T-helper 17 cell (primary cell): ENCODE measurements at places on chromosomes 1 and 21.

DNA sequence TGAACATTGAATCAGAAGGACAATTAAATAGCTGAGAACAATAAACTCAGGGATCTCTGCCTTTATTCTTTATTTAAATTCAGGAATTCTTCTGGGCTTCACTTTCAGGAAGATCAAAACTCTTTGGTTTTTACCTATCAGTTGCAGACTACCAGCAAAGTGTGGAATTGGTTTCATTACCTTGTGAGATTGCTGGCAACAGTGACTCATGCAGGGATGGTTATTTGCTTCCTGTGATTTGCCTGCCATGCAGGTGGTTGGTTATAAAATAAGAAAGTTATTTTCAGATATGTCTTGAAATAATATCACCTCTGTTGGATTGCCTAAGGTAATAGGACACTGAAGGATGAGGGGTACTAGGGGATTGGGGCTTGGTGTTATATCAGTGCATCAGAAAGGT is 204.6 kb downstream of the PTBP2 start:
- H3K27ac ChIP-seq = no peak overlapping the region
- H3K36me3 ChIP-seq = no peaks in the 10 kb centered on the region
- no peak for DNase-seq
- H3K4me1 ChIP-seq = no peaks in the 10 kb centered on the region
- H3K4me3 ChIP-seq = no peak overlapping the region
- no peaks in the 10 kb centered on the region for H3K27me3 ChIP-seq

- peaks cover 13% of the 10 kb centered on the region for H3K4me1 ChIP-seq
- peaks cover 43% of the 10 kb centered on the region for H3K27me3 ChIP-seq
- DNase-seq = no peak
- H3K36me3 ChIP-seq = peaks cover 3% of the 10 kb centered on the region
These were observed 1.9 kb upstream of the KLHDC8A start for GRCh38 chr1:205358579-205358978.

DNA sequence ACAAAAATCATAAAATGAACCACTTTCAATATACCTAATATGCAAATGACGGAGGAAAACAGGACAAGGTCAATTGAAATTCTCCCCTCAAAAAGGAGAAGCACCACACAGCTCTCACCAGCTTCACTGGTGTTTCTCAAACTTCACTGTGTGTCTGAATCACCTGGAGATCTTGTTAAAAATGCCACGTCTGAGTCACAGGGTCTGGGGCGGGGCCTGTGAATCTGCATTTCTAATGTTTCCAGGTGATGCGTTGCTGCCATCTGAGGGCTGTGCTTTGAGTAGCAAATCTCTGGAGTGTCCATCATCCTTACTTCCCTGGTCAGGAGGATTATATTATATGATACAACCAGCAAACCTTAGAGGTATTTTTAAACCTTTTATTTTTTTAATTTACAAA is 9.0 kb downstream of the CLDN19 start:
- H3K4me3 ChIP-seq = no peak overlapping the region
- no peak overlapping the region for H3K27ac ChIP-seq
- H3K36me3 ChIP-seq = no peaks in the 10 kb centered on the region
- H3K4me1 ChIP-seq = no peaks in the 10 kb centered on the region
- H3K27me3 ChIP-seq = no peaks in the 10 kb centered on the region
- no peak for DNase-seq

DNA sequence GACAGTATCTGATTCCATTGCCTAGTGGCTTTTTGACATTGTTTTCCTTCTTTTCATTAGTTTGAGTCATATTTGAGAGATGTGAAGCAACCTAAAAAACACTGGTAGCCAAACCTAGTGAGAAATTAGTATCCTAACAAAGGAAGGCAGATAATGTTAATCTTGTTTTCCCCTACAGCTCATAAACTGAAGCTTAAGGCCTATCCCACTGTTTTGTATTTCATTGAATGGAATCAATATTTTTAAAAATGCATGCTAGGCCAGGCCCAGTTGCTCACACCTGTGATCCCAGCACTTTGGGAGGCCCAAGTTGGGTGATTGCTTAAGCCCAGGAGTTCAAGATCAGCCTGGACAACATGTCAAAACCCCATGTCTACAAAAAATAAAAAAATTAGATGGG is 1.2 kb downstream of the CR1L start:
- H3K36me3 ChIP-seq = peaks cover 5% of the 10 kb centered on the region
- no peak for DNase-seq
- peaks cover 24% of the 10 kb centered on the region for H3K27me3 ChIP-seq
- H3K4me1 ChIP-seq = peaks cover 11% of the 10 kb centered on the region

- H3K4me1 ChIP-seq = peaks cover 5% of the 10 kb centered on the region
- peak overlapping the region; percentile 63 for H3K27ac ChIP-seq
- H3K27me3 ChIP-seq = peaks cover 11% of the 10 kb centered on the region
- no peaks in the 10 kb centered on the region for H3K36me3 ChIP-seq
These were observed 79.3 kb upstream of the LYST start for GRCh38 chr1:235945775-235946570.
